ENCODE measurements at places on chromosomes 3 and 15.

DNA sequence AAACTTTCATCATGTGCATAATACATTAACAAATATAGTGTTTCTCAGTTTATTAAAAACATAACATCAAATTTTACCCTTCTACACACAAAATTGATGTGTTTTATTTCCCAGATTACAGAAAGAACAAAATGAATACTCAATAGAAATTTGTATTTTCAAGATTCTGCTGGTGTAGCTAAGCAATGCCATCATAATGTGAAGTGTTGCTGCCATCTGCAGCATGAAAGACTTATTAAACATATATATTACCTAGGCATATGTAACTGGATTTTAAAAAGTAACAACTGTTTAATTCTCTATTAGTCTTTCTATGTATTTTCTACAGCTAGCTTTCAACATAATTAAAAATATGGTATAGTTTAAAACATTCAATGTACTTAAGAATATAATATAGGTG lies 27.5 kb downstream of the PLSCR5 start:
- H3K36me3 ChIP-seq: no peaks in the 10 kb centered on the region
- H3K27ac ChIP-seq: no peak overlapping the region
- no peak overlapping the region for H3K4me3 ChIP-seq

- no peak overlapping the region for H3K4me3 ChIP-seq
- no peaks in the 10 kb centered on the region for H3K27me3 ChIP-seq
- DNase-seq: no peak
- peaks cover 8% of the 10 kb centered on the region for H3K36me3 ChIP-seq
- no peak overlapping the region for H3K27ac ChIP-seq
These were observed 51.6 kb upstream of the ACKR4 start for GRCh38 chr3:132545471-132545870.

DNA sequence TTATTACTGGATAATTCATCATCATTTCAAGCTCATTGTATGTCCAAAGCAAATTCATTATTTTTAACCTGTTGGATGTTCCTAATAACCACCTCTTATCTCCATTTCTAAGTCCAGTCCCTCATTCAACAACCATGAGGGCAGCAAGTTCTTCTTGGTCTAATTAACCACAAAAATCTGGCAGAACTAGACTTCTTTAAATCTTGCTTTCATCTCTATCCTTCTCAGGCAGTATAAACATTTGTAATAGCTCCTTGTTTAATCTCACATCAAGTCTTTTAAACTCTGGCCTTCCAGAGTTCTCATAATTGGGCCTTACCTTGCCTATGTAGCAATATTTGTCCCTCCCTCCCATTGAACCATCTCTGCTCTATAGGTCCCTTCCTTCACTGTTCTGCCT lies 17.0 kb upstream of the GHSR start:
- peaks cover 22% of the 10 kb centered on the region for H3K27me3 ChIP-seq
- no peak overlapping the region for H3K4me3 ChIP-seq
- H3K36me3 ChIP-seq: no peaks in the 10 kb centered on the region
- no peak overlapping the region for H3K27ac ChIP-seq
- no peak for DNase-seq
- H3K4me1 ChIP-seq: no peaks in the 10 kb centered on the region

DNA sequence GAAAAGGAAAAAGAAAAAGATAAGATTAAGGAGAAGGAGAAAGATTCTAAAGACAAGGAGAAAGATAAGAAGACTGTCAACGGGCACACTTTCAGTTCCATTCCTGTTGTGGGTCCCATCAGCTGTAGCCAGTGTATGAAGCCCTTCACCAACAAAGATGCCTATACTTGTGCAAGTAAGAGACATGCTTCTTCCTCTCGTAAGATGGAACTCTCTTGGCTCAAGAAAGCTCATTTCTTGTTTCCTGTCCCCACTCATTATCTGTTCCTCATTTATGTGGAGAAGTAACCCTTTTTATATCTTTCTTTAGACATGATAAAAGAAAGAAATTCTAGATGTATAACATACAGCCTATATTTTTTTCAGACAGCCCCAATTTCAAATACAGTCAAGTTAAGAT lies 101.4 kb downstream of the KLHL25 start:
- peaks cover 75% of the 10 kb centered on the region for H3K4me1 ChIP-seq
- no peak for DNase-seq
- peak overlapping the region; percentile 97 for H3K4me3 ChIP-seq
- peaks cover 14% of the 10 kb centered on the region for H3K36me3 ChIP-seq
- peak overlapping the region; percentile 91 for H3K27ac ChIP-seq
- no peaks in the 10 kb centered on the region for H3K27me3 ChIP-seq

DNA sequence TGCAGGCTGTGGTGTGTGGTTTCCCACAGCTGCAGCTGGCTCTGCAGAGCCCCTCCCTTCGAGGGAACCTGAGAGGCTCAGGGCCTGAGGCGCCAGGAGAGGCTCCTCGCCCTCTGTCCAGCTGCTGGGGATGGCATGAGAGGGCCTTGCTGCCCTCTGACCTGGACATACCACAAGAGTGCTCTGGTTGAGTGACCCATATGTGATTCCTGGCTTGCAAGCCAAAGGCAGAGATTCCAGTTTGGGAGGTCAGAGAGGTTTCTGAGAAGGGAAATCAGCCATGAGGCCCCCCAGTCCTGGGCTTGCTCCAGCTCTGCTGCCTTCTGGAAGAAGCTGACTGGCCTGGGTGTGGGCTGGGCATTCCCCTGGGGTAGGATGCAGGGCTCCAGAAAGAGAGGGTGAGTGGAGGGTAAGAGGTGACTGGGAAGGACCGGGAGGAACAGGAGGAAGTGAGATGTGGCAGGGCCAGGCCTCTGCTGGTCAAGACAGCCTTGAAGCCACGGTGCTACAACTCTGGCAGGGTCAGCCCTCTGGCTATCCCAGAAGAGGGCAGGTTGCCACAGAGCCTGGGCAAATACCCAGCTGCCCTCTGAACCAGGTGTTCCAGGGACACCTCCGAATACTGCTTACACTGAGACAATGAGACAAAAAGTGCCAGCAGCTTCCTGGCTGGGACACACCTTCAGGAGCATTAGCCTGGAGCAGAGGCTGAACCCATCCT lies 16.0 kb upstream of the SRP14 start:
- peak overlapping the region; percentile 73 for H3K4me3 ChIP-seq
- H3K36me3 ChIP-seq: peaks cover 2% of the 10 kb centered on the region
- peaks cover 27% of the 10 kb centered on the region for H3K4me1 ChIP-seq
- no peaks in the 10 kb centered on the region for H3K27me3 ChIP-seq
- H3K27ac ChIP-seq: peak overlapping the region; percentile 85
- peak; percentile 36 for DNase-seq

- DNase-seq: no peak
- no peak overlapping the region for H3K27ac ChIP-seq
- H3K27me3 ChIP-seq: no peaks in the 10 kb centered on the region
- no peak overlapping the region for H3K4me3 ChIP-seq
- no peaks in the 10 kb centered on the region for H3K36me3 ChIP-seq
These were observed 69.6 kb downstream of the ATP10A start for GRCh38 chr15:25793354-25794050.

DNA sequence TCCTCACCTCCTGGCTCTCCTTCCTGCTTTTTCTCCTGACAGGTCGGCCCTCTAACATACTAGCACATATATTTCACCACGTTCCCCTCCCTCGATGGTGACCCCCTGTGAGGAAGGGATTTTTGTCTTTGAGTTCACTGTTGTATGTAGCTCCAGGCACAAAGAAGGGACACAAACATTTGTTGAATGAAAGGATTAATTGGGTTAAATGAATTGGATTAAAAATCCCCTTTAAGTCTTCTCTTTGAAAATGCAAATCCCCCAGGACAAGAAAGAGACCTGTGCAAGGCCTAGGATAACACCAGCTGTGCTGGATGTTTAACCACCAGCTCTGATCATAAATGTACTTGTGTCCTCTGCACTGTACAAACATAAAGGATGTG lies 3.3 kb downstream of the CALML4 start:
- H3K4me1 ChIP-seq: peaks cover 3% of the 10 kb centered on the region
- H3K36me3 ChIP-seq: no peaks in the 10 kb centered on the region
- H3K27ac ChIP-seq: no peak overlapping the region
- H3K4me3 ChIP-seq: no peak overlapping the region

GRCh38 chr3:72174040-72174439 lies 389.1 kb upstream of the PROK2 start:
- DNase-seq: no peak
- H3K27me3 ChIP-seq: peaks cover 30% of the 10 kb centered on the region
- H3K36me3 ChIP-seq: peaks cover 10% of the 10 kb centered on the region
- no peak overlapping the region for H3K27ac ChIP-seq
- peaks cover 15% of the 10 kb centered on the region for H3K4me1 ChIP-seq

Measured in naive thymus-derived CD8-positive, alpha-beta T cell (primary cell).